ENCODE measurements at places on chromosomes 7 and 10.

DNA sequence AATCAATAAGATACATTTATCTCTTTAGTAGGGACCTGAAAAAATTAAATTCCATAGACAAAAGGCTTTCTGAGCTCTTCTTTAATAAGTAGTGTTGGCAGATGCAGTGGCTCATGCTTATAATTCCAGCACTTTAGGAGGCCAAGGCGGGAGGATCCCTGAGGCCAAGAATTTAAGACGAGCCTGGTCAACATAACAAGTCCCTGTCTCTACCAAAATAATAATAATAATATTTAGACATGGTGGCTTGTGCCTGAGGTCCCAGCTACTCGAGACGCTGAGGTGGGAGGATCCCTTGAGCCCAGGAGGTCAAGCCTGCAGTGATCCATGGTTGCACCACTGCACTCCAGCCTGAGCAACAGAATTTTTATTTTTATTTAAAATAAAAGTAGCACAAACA lies 280.8 kb downstream of the ADK start:
- no peak for DNase-seq

- no peak for DNase-seq
Measured at GRCh38 chr7:139106959-139107358, 2.6 kb downstream of the ZC3HAV1 start.

- DNase-seq: no peak
Measured at GRCh38 chr10:13961097-13961496, 369.6 kb downstream of the FRMD4A start.

GRCh38 chr10:44039599-44039998 lies 345.3 kb downstream of the CXCL12 start:
- DNase-seq: no peak

DNA sequence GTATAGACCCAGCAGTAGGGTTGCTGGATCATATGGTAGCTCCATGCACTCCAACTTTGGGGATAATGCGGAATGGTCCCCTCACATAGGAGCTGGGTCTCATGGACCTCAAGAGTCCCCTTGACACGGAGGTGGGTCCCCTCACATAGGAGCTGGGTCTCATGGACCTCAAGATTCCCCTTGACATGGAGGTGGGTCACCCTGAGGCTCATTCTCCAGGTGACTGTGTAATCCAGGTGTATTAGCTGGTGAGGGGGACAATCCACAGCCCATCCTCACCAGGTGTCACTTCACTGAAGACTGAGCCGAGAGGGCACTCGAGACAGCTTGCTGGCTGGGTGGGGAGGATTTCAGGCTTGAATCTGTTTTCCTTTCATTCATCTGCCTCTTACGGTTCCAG lies 121.9 kb downstream of the PTPN20 start:
- no peak for DNase-seq

DNA sequence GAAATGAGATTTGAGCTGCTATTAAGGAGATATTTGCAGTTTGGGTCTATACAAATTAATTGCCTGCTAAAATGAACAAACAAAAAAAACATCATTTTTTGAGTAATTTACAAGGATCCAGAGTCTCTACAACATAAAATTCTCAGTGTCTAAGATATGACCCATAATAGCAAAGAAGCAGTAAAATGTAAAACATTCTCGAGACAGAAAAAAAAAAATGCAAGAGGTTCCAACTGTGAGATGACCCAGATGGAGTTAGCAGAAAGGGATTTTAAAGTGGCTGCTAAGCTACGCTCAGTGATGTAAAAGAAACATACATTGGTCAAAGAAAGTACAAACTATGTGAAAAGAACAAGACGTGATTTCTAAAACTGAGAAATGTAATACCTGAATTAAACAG lies 471.0 kb downstream of the SH2D4B start:
- DNase-seq: no peak

- no peak for DNase-seq
Measured at GRCh38 chr10:104735757-104736391, 94.8 kb downstream of the SORCS3 start.

DNA sequence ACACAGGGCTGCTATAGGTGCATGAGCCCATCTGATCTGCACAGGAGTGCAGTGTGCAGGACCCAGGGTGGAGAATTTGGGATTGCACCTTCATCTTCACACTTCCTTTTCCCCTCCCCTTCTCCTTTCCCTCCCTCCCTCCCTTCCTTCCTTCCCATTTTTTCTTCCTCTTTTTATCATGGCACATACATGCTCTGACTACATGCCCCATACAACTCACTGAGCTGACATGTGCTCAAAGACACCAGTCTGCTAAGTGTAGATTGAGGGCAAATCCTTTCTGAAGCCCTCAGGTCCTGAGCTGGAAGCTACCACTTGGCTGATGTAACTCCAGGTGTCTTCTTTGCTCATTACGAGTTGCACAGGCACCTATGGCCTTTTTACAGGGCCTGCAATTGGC lies 365.3 kb upstream of the ZNF32 start:
- DNase-seq: no peak
